NCI-H774 (cell line): ENCODE measurements at places on chromosomes 16 and 17.
A peak's percentile ranks its signal among the peaks of the same experiment; 100 is the strongest.

- no peak for DNase-seq
Measured at GRCh38 chr17:64216338-64217248, 46.5 kb downstream of the TEX2 start.

GRCh38 chr16:50071075-50071671, 5.4 kb downstream of the HEATR3 start:
- no peak for DNase-seq

DNA sequence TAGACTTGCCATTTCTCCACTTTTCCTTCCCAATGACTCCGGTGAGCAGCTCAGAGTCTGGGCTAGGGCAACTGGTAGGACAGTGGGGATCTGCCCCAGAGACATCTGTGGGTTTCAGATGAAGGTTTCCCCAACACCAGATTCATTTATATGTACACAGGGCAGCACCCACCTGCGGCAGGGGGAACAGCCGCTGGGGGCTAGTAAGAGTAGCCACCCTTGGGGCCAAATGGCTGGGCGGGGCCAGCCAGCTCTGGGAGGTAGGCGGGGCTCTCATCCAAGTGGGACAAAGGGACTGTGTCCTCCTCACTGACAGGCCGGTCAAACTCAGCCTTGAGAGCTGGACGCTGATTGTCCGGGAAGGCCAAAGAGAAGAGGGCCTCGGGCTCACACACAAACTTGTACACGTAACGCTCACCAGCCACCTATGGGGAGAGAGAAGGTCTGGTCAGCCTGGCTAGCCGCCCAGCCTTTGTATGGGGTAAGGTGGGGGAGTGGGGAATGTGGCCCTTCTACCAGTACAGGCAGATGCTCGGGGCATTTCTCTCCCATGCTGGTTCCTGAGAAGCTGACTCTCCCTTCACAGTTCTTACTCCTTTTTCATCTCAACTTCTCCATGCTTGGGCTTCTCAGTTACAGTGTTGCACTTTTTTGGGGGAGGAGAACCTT, 17.7 kb downstream of the ETV4 start:
- DNase-seq, result no peak

DNA sequence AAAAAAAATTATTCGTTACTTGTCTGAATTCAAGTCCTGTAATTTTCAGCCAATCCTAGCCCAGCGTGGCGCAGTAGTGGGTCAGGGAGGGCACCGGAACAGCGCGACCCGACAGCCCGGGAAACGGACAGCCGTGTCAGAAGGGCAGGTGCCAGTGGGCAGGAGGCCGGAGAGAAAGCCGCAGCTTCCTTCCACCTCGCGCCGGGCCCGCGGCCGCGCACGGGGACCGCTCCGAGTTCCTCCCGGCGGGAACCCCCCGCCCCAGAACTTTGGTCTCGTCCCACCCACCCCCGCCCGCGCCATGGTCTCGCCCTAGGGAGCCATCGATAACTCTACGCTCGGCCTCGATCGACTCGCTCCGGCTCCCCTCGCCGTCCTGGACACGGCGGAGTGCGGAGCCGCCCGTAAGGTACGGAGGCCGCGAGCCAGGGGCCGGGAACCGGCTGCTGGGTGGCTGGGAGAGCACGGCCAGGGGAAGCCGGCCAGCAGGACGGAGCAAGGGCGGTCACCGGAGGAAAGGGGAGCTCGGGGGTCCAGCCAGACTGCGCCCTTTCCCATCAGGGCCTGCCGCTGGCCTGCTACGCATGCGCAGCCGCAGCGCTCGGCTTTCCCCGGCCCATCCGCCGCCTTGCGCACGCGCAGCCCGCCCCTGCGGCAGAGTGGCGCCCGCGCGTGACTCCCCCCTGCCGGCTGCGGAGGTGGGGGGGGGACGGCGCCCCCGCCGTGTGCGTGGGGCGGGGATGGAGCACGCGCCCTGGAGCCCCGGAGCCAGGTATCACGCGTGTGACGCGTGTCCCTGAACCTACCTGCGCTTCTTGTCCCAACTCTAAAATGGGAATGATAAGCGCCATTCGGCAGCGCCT, at the start of gene MLST8:
TSS of gene MLST8 (plus strand) at position 351 of the 863 bp plus-strand sequence. CDS start 632 bp downstream, outside the sequence.
- DNase-seq, result peak; percentile 51
